Gastrocnemius medialis (tissue), 4 donors: ENCODE measurements at places on chromosomes 5 and 9. TPM values are rescaled to one million over a fixed set of nuclear protein-coding genes. Genes with fewer than 3 reads are reported as not detected.

DNA sequence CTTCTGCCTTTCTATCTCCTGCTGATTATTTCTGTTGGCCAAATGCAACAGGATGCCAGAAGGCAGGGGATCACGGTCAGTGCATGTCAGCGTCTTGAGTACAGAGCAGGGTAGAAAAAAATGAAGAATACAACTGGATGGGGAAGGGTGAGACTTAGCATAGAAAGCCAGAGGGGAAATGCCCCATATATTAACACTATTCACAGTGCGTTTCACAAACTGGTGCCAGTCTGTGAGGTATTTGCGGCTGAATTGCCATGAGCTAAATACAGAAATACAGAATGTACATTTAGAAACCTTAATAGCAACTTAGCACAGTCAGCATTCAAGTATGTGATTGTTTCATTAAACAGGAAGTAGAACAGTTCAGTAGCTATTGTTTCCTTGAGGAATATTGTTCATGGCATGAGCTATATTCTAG is 31.0 kb upstream of the SLC1A3 start:
- no peaks in the 10 kb centered on the region for H3K36me3 ChIP-seq
- H3K27me3 ChIP-seq = no peaks in the 10 kb centered on the region
- H3K4me1 ChIP-seq = no peaks in the 10 kb centered on the region
- no peak overlapping the region for H3K27ac ChIP-seq
- DNase-seq = no peak

GRCh38 chr5:89279391-89280036 is 396.5 kb upstream of the MEF2C start:
- H3K4me1 ChIP-seq = peaks cover 29% of the 10 kb centered on the region
- no peak overlapping the region for H3K27ac ChIP-seq
- H3K36me3 ChIP-seq = no peaks in the 10 kb centered on the region
- H3K27me3 ChIP-seq = no peaks in the 10 kb centered on the region
- no peak for DNase-seq

Gene CA9
- total RNA-seq = not detected

DNA sequence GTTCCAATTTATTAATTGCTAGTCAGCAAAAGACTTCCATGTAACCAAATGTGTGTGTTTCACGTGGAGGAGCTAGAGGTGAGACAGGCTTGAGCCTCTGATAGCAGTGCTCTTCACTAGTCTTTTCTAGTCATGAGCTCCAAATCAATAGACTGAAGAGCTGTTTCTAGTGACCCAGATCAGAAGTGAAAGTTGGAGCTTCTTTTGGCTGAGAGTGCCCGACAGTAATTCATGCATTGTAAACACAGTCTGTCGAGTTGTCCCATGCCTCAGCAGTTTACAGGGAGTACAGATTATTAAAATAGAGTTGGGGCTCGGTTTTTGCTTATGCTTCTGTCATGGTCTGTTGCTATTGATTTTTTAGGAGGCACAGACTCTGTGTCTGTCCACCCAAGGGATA is 793.1 kb downstream of the DTWD2 start:
- no peaks in the 10 kb centered on the region for H3K4me1 ChIP-seq
- no peak for DNase-seq
- H3K36me3 ChIP-seq = no peaks in the 10 kb centered on the region
- no peak overlapping the region for H3K4me3 ChIP-seq
- no peak overlapping the region for H3K27ac ChIP-seq

- H3K4me1 ChIP-seq = peaks cover 2% of the 10 kb centered on the region
- H3K27ac ChIP-seq = no peak overlapping the region
- no peak for DNase-seq
- no peaks in the 10 kb centered on the region for H3K27me3 ChIP-seq
- H3K4me3 ChIP-seq = no peak overlapping the region
- no peaks in the 10 kb centered on the region for H3K36me3 ChIP-seq
These were observed 3.8 kb upstream of the ATP6V0E1 start for GRCh38 chr5:172979778-172980177.

Gene ADAMTS12
- total RNA-seq = 3.1 TPM

- no peaks in the 10 kb centered on the region for H3K36me3 ChIP-seq
- H3K4me3 ChIP-seq = no peak overlapping the region
- H3K4me1 ChIP-seq = no peaks in the 10 kb centered on the region
- no peaks in the 10 kb centered on the region for H3K27me3 ChIP-seq
These were observed 14.9 kb upstream of the MACIR start for GRCh38 chr5:103243665-103244064.

DNA sequence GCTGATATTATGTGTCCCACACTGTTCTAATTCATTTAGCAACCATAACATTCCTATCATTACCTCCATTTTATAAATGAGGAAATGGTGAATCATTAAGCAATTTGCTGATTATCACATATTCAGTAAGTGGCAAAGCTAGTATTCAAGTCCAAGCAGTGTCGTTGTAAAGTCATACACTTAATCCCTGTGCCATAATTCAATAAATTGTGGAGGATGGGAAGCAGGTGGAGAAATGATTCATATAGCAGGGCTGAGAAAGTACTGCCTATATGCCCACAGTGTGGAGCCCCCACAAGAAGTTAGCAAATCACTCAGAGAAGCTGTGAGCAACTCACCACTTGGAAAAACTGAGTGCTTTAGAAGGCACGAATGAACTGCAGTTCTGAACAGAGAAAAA is 691.0 kb downstream of the PTPRD start:
- H3K36me3 ChIP-seq = no peaks in the 10 kb centered on the region
- no peaks in the 10 kb centered on the region for H3K27me3 ChIP-seq
- DNase-seq = no peak
- no peak overlapping the region for H3K4me3 ChIP-seq
